Aorta (tissue), 5 donors: ENCODE measurements at places on chromosomes 2 and 18.

DNA sequence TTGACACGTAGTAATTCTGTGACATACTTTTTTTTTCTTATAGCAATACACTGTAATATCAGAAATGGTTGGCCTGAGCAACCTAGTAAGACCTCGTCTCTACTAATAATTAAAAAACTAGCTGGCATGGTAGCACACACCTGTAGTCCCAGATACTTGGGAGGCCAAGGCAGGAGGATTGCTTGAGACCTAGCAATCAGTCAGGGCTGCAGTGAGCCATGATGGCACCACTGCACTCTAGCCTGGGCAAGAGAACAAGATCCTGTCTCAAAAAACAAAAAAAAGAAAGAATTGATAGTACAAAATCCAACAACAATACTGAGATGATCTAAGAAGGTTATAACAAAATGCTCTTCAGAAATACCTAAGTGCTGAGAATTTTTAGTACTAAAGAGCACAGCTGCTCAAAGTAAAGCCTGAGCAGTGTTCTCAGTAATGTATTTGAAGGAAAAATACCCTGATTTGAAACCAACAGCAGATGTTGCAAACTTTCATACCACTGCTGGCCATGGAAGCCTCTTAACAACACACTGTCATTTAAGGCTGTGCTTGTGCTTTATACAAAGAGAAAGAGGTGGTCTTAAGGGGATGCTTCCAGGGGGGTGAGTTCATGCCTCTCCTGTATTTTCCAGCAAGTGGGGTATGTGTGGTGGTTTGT lies 132.6 kb upstream of the CDCA7 start:
- H3K36me3 ChIP-seq: peaks cover 3% of the 10 kb centered on the region
- DNase-seq: no peak
- no peak overlapping the region for H3K4me3 ChIP-seq
- H3K27me3 ChIP-seq: no peaks in the 10 kb centered on the region
- no peaks in the 10 kb centered on the region for H3K4me1 ChIP-seq
- no peak overlapping the region for H3K27ac ChIP-seq

- no peaks in the 10 kb centered on the region for H3K36me3 ChIP-seq
- no peaks in the 10 kb centered on the region for H3K27me3 ChIP-seq
- no peak overlapping the region for H3K4me3 ChIP-seq
- DNase-seq: no peak
- no peaks in the 10 kb centered on the region for H3K4me1 ChIP-seq
Measured at GRCh38 chr2:190126798-190127197, 64.3 kb upstream of the MSTN start.

GRCh38 chr2:80026040-80026729 lies 278.4 kb downstream of the LRRTM1 start:
- no peak overlapping the region for H3K27ac ChIP-seq
- no peaks in the 10 kb centered on the region for H3K4me1 ChIP-seq

- DNase-seq: no peak
- no peak overlapping the region for H3K4me3 ChIP-seq
- H3K4me1 ChIP-seq: no peaks in the 10 kb centered on the region
- no peak overlapping the region for H3K27ac ChIP-seq
- H3K27me3 ChIP-seq: no peaks in the 10 kb centered on the region
Measured at GRCh38 chr2:239991689-239992314, 33.3 kb downstream of the NDUFA10 start.

DNA sequence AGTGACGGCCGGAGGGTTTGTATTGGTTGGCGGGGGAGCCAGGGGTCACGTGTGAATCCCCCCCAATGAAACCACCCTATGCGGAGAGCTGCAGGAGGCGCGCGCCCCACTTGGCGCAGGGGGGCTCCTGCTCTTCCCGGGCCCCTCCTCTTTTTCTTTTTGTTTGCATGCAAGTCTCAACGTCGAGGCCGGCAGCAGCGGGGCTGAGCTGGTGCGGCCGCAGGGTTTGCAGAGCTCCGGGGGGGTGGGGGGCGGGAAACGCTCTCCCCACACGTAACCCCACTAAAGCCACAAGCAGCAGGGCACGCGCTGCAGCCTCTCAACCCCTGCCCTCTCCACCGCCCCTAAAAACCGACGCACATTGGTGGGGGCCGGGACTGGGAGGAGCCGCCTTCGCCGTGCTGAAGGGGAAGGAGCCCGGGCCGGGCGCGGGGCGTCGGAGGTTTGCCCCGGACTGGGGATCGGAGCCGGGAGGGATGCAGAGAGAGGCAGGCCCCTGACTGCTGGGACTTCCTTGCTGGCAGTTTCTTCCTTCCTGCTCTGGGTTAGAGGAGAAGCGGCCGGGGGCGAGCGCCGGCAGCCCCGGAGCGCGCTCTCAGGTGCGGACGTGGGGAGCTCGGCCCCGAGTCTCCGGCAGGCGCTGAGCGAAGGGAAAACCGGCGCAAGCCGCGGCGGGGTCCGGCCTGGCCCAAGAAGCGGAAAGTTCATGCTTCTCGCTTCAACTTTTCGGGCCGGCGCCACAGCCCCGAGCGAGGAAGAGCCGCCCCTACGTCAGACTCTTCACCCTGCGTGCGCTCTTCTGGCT lies 864 bp downstream of the LBH start:
- peak; percentile 86 for DNase-seq
- no peaks in the 10 kb centered on the region for H3K27me3 ChIP-seq
- peaks cover 2% of the 10 kb centered on the region for H3K4me1 ChIP-seq
- H3K36me3 ChIP-seq: no peaks in the 10 kb centered on the region
- H3K4me3 ChIP-seq: peak overlapping the region; percentile 84

DNA sequence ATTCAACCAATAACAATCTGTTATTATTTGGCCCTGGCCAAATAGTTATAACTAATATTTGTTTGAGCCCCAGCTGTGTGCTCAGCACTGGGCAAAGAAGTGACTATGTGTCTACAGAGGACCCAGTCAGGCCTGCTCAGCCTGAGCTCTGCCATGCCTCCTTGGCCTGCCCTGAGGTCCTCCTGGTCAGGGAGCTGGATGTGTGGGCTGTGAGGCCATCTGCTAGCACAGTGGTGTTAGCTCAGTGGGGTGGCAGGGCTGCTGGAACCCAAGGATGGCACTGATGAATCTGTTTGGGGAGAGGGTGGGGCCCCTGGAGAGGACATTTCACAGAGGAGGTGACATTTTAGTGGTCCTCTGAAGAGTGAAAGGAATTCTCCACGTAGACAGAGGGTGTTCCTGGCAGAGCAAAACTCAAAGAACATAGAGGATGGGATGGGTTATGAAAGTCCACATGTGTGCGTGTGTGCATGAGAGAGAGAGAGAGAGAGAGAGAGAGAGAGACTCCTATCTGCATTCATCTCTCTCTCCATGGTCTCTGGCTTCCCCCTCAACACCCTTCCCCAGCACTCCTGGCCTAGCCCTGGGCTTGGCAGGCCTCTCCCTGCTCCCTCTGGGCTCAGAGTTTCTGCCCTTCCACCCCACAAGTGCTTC lies 21.2 kb upstream of the ATOH8 start:
- H3K27ac ChIP-seq: no peak overlapping the region
- H3K27me3 ChIP-seq: no peaks in the 10 kb centered on the region
- no peak for DNase-seq
- no peaks in the 10 kb centered on the region for H3K36me3 ChIP-seq
- no peak overlapping the region for H3K4me3 ChIP-seq

DNA sequence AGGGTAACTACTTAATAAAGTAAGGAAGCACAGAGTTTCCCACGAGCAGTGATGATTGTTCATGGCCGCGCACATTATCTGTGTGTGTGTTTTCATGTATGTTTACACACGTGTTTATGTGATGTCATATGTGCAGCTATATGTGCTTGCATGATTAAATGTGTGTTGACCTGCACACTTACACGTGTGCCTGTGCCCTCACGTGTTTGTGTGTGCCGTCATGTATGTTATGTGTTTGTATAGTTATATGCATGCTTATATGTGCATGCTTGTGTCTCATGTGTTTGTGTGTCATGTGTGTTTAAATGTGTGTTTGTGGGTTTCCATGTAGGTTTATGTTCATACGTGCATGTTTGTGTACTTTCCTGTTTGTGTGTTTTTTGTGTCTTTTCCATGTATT lies 782.3 kb downstream of the GALR1 start:
- H3K27me3 ChIP-seq: no peaks in the 10 kb centered on the region
- H3K4me3 ChIP-seq: no peak overlapping the region
- H3K27ac ChIP-seq: no peak overlapping the region
- no peaks in the 10 kb centered on the region for H3K36me3 ChIP-seq

GRCh38 chr2:162473-163382 lies 101.1 kb downstream of the SH3YL1 start:
- DNase-seq: no peak

DNA sequence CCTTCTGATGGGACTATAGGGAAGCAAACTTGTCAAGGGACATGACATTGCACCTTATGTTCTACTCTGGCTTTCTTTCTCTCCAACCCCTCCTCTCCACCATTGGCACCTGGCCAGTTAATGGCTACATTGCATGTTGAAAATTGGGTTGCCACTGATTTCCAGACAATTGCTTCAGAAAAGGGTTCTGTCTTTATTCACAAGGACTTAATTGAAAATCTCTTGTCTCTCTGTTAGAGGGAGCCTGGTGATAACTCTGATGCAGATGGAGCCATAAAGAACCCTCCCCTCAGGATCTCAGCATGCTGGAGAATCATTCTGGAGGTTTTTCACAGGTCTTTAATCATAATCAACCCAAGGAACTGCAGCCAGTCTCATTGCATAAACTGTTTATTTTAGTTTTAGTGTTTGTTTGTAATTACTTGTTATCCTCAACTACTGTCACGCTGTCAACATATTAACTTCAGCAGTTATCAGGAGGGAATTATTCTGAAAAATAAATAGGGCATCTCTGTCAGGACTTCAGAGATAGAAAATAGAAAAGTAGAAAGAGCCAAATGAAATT lies 316.8 kb downstream of the RIT2 start:
- H3K4me1 ChIP-seq: no peaks in the 10 kb centered on the region
- H3K36me3 ChIP-seq: no peaks in the 10 kb centered on the region
- DNase-seq: no peak
- H3K27ac ChIP-seq: no peak overlapping the region
- H3K4me3 ChIP-seq: no peak overlapping the region

DNA sequence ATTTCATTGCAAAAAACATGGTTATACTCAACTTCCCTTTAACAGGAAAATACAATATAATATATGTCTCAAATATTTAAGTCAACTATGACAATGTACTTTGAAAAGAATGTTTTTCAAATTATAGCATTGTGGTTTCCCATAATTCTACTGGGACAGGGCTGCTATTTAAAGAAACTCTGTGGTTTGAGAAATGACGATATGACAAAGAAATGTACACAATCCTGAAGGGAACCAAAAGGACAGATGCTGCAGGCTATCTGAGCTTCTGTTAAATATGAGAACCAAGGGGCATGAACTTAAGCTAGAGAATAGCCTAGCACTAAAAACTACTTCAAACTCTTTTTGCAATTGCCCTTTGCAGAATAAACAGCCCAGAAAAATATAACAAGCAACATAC lies 415.9 kb downstream of the GRB14 start:
- H3K4me1 ChIP-seq: no peaks in the 10 kb centered on the region
- H3K4me3 ChIP-seq: no peak overlapping the region
- no peaks in the 10 kb centered on the region for H3K36me3 ChIP-seq
- no peak for DNase-seq

DNA sequence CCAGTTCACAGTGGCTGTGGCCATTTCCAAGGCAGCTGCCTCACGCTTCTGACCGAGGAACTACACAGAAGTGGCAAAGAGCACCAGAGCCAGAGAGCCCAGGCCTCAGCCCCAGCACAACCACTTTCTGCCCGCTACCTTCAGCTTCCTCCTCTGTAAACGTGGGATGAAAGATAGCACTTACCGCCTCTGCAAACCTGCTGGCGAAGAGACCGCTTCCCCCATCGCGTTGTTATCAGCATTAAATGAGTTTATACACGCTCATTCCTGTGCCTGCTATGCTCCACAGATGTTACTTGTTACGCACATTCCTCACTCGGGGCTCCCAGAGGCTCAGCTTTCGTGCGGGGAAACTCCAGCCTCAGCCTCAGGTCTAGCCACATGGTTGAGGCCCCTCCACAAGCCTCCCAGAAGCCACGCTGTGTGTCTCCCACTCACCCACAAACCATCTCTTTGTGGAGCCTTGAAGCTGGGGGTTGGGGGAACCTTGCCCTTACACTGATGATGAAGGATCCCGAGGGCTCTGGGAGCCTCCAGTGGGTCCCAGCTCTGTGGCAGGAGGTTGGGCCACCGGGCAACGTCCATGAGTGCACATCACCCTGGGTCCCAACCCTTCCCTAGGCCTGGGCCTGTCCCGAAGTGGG lies 63.3 kb upstream of the SMAD7 start:
- H3K4me3 ChIP-seq: no peak overlapping the region
- H3K27ac ChIP-seq: peak overlapping the region; percentile 39
- no peak for DNase-seq
- H3K27me3 ChIP-seq: no peaks in the 10 kb centered on the region

DNA sequence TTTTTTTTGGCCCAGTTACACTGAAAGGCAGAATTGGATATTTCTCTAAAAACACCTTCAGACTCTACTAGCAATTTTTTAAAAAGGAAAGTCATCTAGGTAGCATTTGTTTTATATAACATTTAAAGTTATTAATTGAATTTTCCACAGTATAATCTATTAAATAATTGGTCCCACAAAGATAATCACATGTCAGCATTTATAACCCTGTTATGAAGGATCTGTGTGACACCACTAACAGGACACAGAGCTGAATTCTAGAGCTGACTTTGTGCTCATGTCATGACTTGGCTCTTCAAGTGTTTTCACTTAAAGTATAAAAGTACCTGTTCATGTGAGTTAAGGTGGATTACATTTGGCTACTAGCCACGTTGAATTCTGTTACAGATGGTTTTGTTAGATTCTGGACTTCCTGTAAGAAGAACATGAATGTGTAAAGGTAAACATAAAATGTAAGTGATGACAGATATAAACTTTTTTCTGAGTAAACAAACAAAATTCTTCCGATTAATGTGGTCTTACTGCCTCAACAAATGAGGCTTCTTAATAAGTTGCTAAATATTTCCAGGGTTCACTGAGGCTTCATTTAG lies 69.1 kb upstream of the PROKR1 start:
- H3K4me1 ChIP-seq: no peaks in the 10 kb centered on the region
- H3K27ac ChIP-seq: no peak overlapping the region
- no peak overlapping the region for H3K4me3 ChIP-seq
- H3K36me3 ChIP-seq: no peaks in the 10 kb centered on the region

GRCh38 chr18:24928301-24928878 lies 423.6 kb downstream of the ZNF521 start:
- no peak overlapping the region for H3K27ac ChIP-seq
- no peaks in the 10 kb centered on the region for H3K36me3 ChIP-seq
- H3K4me3 ChIP-seq: no peak overlapping the region
- no peaks in the 10 kb centered on the region for H3K27me3 ChIP-seq
- H3K4me1 ChIP-seq: no peaks in the 10 kb centered on the region

DNA sequence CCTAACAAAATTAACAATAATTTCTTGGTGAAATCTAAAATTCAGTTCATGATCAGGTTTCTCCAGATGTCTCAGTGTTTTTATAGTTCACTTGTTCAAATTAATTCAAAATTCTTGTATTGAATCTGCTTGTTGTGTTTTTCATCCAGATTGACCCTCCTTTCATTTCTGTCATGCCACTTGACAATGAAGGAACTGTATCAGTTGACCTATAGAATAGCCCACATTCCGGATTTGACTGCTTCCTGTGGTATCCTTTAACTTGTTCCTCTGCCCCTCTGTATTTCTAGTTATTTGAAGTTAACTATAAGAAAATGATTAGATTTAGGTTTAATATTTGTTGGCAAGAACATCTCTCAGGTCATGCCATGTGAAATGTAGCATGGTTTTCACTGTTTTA lies 53.3 kb downstream of the TWSG1 start:
- H3K4me1 ChIP-seq: no peaks in the 10 kb centered on the region

GRCh38 chr2:77807531-77808215 lies 285.5 kb upstream of the LRRTM4 start:
- H3K4me1 ChIP-seq: no peaks in the 10 kb centered on the region
- no peaks in the 10 kb centered on the region for H3K36me3 ChIP-seq
- DNase-seq: no peak
- H3K4me3 ChIP-seq: no peak overlapping the region
- H3K27me3 ChIP-seq: no peaks in the 10 kb centered on the region

- H3K27ac ChIP-seq: no peak overlapping the region
- no peak for DNase-seq
- H3K4me1 ChIP-seq: no peaks in the 10 kb centered on the region
Measured at GRCh38 chr18:79105455-79105854, 36.3 kb downstream of the ATP9B start.
